ENCODE measurements at places on chromosomes 5 and 9. TPM values are rescaled to one million over a fixed set of nuclear protein-coding genes. Genes with fewer than 3 reads are reported as not detected.

DNA sequence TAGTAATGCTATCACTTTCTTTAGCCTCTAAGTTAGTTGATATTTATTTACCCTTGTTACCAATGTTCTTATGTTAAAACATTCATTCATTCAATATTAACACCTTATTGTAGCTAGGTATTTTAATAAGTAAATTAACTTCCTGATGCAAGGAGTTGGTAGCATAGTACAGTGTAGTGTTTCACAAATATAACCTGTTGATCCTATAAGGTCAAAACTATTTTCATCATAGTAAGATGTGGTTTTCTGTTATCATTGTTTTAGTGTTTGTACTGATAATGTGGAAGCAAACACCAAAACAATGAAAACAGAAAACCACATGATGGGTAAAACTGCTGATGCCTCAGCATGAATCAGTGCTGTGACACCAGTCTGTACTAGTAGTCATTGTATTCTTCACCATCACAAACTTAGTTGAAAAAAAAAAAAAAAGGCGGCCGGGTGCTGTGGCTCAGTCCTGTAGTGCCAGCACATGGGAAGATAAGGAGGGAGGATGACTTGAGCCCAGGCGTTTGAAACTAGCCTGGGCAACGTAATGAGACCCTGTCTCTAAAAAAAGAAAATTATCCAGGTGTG lies 36.5 kb downstream of the ZCCHC7 start:
- no peak overlapping the region for H3K4me3 ChIP-seq

DNA sequence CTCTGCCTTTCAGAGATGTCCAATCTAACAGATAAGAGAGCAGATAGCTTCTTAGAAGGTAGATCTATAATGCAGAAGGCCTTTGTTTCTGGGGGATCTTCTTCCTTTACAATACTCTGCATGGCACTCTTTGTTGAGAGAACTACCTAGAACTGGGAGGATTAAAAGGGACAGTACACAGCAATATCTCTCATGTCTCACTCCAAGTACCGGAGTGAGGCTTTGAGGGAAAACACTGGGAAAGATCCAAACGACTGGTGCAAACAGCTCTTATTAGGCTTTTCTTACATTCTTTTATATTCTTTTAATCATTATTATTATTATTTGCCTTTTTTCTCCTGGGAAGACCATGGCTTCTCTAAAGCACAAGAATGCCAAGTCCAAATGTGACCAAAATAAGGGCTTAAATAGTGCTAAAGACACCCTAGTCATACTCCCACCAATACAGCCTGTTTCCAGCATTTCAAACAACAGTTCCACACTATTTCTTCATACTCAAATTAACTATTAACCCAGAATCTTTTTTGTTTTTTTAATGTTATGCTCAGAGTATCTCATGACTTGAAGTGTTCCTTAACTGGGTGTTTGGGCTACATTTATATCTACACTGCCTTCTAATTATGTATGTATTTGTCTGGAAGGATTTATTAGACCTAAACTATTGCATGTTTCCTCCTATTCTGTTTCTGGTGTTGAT lies 52.7 kb downstream of the ABHD17B start:
- H3K27ac ChIP-seq, result no peak overlapping the region
- no peak for DNase-seq
- no peaks in the 10 kb centered on the region for H3K27me3 ChIP-seq

GRCh38 chr5:523441-524222 lies 617 bp downstream of the SLC9A3 start:
- H3K27ac ChIP-seq, result no peak overlapping the region
- H3K36me3 ChIP-seq, result no peaks in the 10 kb centered on the region
- H3K27me3 ChIP-seq, result peaks cover 34% of the 10 kb centered on the region
- no peaks in the 10 kb centered on the region for H3K4me1 ChIP-seq

DNA sequence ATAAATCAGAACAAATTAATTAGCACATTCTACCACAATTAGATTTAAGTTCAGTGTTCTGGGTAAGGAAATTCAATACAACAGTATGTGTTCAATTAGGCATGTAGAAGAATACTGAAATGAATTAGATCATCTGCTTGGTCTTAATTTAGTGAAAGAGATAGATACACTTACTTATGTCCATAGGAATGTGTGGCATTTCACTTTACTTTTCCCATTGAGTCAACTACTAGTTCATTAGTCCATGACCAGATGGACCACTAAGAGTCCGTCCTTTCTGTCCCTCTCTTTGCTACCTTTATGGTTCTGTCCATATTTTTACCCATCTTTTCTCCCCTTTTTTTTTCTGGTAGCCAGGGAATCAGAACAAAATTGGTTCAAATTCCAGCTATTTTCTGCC lies 276.9 kb downstream of the OSTF1 start:
- H3K4me1 ChIP-seq, result no peaks in the 10 kb centered on the region
- H3K4me3 ChIP-seq, result no peak overlapping the region
- no peaks in the 10 kb centered on the region for H3K36me3 ChIP-seq
- H3K27me3 ChIP-seq, result no peaks in the 10 kb centered on the region
- H3K27ac ChIP-seq, result no peak overlapping the region

DNA sequence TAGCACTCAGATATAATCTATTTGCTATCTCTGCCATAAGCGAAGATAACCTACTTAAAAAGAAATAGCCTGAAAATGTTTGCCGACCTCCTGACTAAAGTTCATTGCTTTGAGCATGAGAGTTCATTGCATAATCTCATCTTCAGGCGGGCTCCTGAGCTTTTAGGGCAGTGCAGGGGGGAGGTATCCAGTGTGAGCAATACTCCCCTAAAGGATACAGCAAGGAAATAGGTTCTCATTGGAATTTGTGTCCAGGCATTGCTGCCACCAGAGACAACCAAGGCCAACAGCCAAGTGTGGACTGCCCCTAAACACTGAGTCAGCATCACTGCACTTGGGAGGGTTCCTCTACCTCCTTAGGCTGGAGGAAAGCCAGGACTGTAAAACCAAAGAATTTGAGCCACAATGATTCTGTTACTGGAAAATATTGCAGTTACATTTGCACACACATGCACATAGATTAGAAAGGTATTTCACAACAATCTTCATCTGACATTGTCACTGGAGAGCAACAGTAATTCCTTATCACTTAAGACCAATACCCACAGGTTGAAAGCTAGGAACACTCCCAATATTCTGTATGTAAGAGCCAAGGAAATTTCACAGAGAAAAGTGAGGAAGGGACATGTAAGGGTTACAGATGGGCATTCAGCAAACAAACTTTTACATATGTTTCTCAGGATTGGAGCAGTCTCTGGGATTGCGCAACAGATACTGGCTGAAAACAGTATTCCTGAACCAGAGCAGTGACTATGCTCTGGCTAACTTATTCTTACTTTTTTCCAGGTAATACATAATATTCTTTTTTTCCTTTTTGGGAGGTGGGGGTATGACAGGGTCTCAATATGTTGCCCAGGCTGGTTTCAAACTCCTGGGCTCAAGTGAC lies 98.6 kb upstream of the TLE1 start:
- no peak overlapping the region for H3K4me3 ChIP-seq
- H3K36me3 ChIP-seq, result no peaks in the 10 kb centered on the region
- peak overlapping the region; percentile 69 for H3K27ac ChIP-seq
- no peaks in the 10 kb centered on the region for H3K27me3 ChIP-seq

DNA sequence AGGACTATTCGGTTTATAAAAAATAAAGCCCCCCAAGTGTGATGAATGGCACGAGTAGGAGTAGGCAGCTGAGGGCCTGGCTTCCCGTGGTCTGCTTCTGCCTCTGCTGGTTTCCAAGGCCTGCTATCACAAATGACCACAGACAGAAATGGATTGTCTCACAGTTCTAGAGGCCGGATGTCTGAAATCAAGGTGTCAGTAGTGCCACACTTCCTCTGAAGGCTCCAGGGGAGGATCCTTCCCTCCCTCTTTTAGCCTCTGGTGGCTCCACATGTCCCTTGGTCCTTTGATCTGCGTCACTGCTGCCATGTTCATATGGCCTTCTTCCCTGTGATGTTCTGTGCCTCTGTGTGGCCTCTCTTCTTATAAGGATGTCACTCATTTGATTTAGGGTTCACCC lies 15.1 kb downstream of the PRKACG start:
- no peak overlapping the region for H3K27ac ChIP-seq
- no peaks in the 10 kb centered on the region for H3K4me1 ChIP-seq
- peaks cover 21% of the 10 kb centered on the region for H3K27me3 ChIP-seq
- no peak overlapping the region for H3K4me3 ChIP-seq
- no peak for DNase-seq
- no peaks in the 10 kb centered on the region for H3K36me3 ChIP-seq

GRCh38 chr9:133098871-133099270 lies 22.2 kb downstream of the RALGDS start:
- no peak overlapping the region for H3K4me3 ChIP-seq
- no peak overlapping the region for H3K27ac ChIP-seq
- H3K27me3 ChIP-seq, result no peaks in the 10 kb centered on the region
- peaks cover 28% of the 10 kb centered on the region for H3K36me3 ChIP-seq
- peaks cover 7% of the 10 kb centered on the region for H3K4me1 ChIP-seq
- DNase-seq, result no peak

DNA sequence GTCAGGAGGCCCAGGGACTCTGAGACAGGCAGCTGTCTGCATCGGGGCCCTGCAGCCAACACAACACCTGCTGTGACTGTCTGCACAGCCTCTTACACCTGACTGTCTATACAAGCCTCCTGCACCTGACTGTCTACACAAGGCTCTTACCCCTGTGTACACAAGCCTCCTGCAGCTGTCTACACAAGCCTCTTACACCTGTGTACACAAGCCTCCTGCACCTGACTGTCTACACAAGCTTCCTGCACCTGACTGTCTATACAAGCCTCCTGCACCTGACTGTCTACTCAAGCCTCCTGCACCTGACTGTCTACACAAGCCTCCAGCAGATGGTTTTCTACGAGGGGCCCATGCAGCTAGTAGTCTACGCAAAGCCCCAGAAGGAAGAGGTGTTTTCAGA lies 18.6 kb downstream of the IRX2 start:
- H3K27ac ChIP-seq, result no peak overlapping the region
- H3K4me3 ChIP-seq, result no peak overlapping the region
- H3K36me3 ChIP-seq, result no peaks in the 10 kb centered on the region

GRCh38 chr5:138946241-138946623 lies 71.1 kb upstream of the LRRTM2 start:
- no peaks in the 10 kb centered on the region for H3K27me3 ChIP-seq
- no peak overlapping the region for H3K27ac ChIP-seq
- H3K36me3 ChIP-seq, result no peaks in the 10 kb centered on the region
- no peak overlapping the region for H3K4me3 ChIP-seq
- DNase-seq, result no peak

DNA sequence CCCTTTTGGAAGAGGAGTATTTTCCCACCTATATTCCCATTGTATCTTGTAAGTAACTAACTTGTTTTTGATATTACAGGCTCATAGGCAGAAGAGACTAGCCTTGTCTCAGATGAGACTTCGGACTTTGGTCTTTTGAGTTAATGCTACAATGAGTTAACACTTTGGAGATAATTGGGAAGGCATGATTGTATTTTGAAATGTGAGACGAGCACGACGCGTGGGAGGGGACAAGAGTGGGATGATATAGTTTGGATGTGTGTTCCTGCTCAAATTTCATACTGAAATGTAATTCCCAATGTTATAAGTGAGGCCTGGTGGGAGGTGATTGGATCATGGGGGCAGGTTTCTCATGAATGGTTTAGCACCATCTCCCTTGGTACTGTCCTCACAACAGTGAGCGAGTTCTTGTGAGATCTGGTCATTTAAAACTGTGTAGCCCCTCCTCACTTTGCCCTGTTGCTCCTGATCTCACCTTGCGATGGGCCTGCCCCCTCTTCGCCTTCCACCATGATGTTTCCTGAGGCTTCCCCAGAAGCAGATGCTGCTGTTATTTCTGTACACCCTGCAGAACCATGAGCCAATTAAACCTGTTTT lies 721.5 kb upstream of the CTNND2 start:
- H3K27ac ChIP-seq, result no peak overlapping the region
- no peak for DNase-seq
- no peaks in the 10 kb centered on the region for H3K27me3 ChIP-seq
- H3K4me3 ChIP-seq, result no peak overlapping the region
- no peaks in the 10 kb centered on the region for H3K36me3 ChIP-seq

GRCh38 chr5:162466011-162466410 lies 398.4 kb downstream of the GABRG2 start:
- H3K36me3 ChIP-seq, result no peaks in the 10 kb centered on the region
- DNase-seq, result no peak
- no peak overlapping the region for H3K27ac ChIP-seq
- H3K4me1 ChIP-seq, result no peaks in the 10 kb centered on the region
- no peaks in the 10 kb centered on the region for H3K27me3 ChIP-seq

GRCh38 chr5:135565725-135566421 lies 12.9 kb downstream of the CXCL14 start:
- H3K27me3 ChIP-seq, result no peaks in the 10 kb centered on the region
- no peaks in the 10 kb centered on the region for H3K4me1 ChIP-seq
- DNase-seq, result peak; percentile 65
- H3K4me3 ChIP-seq, result no peak overlapping the region
- no peak overlapping the region for H3K27ac ChIP-seq

DNA sequence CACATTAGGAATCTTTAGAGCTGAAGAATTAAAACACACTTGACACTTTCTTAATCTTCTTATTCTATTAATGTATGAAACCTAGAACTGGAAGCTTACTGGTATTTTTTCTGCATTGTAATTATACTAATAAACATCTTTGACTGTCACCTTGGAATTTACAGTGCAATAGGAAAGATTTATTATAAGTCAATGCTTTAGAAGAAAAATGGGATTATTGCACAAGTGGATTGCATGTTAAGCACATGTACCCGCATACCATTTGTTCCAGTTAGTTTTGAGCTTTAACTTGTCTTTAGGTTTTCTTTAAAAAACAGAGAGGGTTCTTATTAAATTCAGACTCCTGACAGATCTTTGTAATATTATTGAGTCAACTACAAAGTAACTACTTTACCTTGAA lies 278.5 kb downstream of the CCDC171 start:
- DNase-seq, result no peak
- H3K27ac ChIP-seq, result no peak overlapping the region
- no peak overlapping the region for H3K4me3 ChIP-seq
- H3K4me1 ChIP-seq, result no peaks in the 10 kb centered on the region

DNA sequence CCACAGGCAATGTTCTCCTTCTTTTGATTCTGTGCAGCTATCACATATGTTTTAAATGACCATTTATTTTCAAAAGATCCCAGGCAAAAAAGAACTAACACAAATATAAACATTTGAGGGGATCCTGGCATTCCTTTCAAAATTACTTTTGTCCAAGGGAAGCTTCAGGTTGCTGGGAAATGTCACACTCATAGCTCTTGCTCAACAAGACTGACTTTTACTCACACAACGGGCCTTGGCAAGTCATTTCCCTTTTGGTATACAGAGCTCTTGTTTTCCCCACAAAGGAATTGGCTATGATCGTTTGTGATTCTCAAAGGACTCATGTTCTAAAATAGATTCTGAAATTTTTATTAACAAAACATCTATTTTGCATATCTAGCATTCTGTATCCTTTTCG lies 4.5 kb upstream of the PALM2AKAP2 start:
- H3K36me3 ChIP-seq, result no peaks in the 10 kb centered on the region
- H3K4me1 ChIP-seq, result peaks cover 5% of the 10 kb centered on the region
- H3K27ac ChIP-seq, result no peak overlapping the region
- no peak overlapping the region for H3K4me3 ChIP-seq
- no peaks in the 10 kb centered on the region for H3K27me3 ChIP-seq
- no peak for DNase-seq

The SELENOP gene
- total RNA-seq, result 3.3 TPM

The TPPP gene
- total RNA-seq, result 1.9 TPM

The SPEF2 gene
- 2.3 TPM for total RNA-seq

The SPINK7 gene
- total RNA-seq, result not detected
